ENCODE measurements at places on chromosomes 11 and 22.

DNA sequence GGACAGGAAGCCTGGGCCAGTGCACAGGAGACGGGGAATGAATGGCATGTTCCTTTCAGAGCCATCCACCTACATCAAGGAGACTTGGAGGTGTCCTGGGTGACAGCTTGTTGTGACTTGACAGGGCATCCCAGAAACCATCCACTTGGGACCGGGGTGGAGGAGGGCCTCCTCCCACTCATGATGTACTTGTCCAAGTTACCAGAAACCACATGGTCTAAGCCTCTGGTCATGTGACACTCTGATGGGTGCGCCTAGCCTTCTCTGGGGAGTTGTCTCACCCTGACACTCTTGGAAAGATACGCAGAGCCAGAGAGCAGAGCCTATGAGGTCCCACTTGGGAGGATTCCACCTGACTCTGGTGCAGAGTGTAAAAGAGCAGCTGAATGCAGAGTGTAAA lies 21.6 kb upstream of the FXYD6 start:
- DNase-seq: no peak

GRCh38 chr11:15309296-15309695 lies 194.6 kb downstream of the INSC start:
- DNase-seq: no peak

DNA sequence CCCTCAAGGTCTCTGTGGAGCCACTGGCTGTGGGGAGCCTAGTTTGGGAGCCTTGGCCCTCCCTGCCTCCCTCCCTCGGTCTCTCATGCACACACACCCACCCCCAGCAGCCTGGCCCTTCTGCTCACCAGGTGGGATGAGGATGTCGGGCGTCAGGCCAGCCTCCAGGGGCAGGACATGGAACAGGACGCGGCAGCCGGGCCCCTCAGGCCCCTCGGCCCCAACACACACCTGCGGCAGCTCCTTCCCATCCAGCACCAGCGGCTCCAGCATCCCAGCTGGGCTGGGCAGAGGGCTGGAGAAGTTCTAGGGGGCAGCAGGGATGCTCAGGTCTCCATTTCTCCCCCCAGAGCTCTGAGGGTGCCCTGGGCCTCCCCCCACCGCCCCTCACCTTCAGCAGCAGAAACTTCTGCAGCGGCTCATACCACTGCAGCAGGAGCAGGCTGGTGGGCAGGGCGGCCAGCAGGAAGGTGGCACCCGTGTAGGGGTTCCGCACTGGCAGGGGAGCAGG lies 11.2 kb downstream of the MAP4K2 start:
- no peak for DNase-seq

GRCh38 chr22:39205344-39206021 lies 39.3 kb downstream of the PDGFB start:
- DNase-seq: no peak

- DNase-seq: no peak
Observed at GRCh38 chr11:128450882-128451651, 136.3 kb downstream of the ETS1 start.

Measured in esophagus squamous epithelium (tissue), 5 donors.